ENCODE measurements at places on chromosomes 13 and 19.

DNA sequence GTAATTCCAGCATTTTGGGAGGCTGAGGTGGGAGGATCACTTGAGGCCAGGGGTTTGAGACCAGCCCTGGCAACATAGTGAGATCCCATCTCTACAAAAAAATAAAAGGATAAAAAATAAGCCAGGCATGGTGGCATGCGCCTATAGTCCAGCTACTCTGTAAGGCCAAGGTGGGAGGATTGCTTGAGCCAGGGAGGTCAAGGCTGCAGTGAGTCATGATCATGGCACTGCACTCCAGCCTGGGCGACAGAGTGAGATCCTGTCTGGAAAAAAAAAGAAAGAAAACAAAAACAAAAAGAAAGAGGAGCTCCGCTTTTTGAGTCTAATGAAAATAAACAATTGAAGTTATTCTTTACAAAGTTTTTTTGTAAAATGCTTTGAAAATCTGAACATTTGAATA is 326.2 kb downstream of the GPC5 start:
- no peak for DNase-seq

- DNase-seq: no peak
Observed at GRCh38 chr19:55365964-55366363, 2.9 kb upstream of the GARIN5B start.

GRCh38 chr19:7216373-7216902 is 77.8 kb downstream of the INSR start:
- no peak for DNase-seq

- no peak for DNase-seq
Observed at GRCh38 chr13:114111577-114111976, 20.8 kb downstream of the RASA3 start.

GRCh38 chr13:107882708-107883560 is 332.4 kb downstream of the LIG4 start:
- DNase-seq: no peak

DNA sequence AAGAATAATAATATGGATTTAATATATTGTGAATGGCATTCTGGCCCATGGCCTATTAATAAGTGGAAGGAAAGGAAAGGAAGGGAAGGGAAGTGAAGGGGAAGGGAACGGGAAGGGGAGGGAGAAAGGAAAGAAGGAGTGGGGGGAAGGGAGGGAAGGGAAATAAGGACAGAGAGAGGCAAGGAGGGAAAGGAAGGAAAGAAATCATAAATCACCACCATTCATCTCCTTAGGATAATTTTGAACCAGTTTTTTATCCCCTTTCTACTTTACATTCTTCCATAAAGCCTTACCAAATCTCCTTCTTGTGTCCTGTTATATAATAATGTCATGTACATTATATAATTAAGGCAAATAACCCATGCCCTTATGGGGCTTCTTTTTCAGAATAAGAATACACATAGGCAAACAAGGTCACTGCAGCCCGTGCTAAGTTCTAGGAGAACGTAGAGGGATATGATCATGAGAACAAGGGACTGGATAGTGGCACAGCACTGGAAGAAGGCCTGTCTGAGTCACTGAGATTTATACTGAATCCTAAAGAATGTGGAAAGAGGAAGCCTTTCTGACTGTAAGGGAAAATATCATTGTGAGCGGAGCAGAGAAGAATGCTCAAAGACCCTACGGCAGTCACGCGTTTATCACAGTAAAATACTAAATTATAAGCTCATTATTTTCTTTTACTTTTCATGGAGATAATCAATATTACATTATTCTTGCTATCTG is 444.5 kb upstream of the GPC6 start:
- DNase-seq: no peak

- peak; percentile 96 for DNase-seq
Observed at GRCh38 chr13:114149774-114150740, 17.6 kb upstream of the RASA3 start.

- no peak for DNase-seq
Observed at GRCh38 chr13:31224963-31225559, 25.3 kb downstream of the B3GLCT start.

DNA sequence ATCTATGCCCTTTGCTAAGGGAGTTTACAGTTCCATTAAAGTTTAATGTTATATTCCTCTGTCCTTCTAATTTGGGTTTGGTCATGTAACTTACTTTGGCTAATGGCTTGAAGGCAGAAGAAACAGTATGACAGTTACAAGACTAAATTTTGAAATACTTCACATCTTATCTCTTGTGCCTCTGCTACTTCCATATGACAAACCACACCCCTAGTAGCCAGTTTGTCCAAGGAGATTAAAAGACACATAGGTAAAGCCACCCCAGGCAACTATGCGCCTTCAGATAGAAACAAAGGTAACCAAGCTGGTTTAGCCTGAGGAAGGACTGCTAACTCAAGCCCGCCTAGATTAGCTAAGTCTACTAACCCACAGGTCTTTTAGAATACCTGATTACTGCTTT is 273.4 kb upstream of the MIR17HG start:
- DNase-seq: no peak

- no peak for DNase-seq
Observed at GRCh38 chr13:89003656-89004055, 1332.5 kb downstream of the SLITRK5 start.

DNA sequence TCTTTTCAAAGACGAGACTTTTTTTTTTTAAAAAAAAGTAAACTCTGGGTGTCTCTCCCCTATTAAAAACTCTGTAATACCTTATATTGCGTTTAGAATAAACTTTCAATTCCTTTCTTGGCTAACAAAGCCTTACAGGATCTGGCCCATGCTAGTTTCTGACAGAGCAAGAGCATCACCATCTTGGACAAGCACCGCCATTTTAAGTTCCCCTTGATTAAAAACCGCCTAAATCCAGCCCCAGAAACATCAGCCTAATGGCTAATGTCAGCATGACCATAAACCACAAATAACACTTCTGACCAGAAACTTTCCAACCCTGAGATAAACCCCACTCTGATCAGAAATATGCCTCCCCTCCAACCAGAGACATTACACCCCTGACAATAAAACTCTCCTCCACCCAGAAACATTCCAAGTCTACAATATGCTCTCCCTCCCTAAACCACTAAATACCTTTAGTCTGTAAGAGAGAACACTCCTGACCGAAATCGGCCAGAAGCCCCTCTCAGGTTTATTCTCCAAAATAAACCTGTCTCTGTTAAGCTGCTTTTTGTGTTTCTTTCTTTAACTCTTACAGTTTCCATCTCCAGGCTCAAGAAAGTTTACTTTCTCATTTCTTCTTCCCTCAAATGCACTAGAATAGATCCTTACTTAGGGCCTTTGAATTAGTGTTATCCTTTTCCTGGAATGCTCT is 1.6 kb upstream of the AKAP11 start:
- DNase-seq: no peak

DNA sequence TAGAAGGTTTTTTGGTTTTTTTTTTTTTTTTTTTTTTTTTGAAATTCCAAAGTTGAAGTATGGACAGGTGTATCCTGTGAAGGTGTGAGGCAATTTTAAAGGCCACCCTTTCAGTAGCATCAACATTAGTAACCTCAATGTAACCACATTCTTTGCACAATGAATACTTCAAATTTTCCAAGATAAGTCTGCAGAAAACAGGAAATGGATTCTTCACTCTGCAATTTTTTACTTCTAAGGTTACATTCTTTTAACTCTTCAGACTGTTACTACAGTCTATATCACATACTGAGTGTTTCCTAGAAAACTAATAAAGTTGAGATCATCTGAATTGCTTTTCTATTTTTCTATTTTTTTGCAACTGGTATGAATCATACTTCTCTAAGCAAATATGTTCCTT is 569.0 kb upstream of the GPC6 start:
- DNase-seq: no peak

DNA sequence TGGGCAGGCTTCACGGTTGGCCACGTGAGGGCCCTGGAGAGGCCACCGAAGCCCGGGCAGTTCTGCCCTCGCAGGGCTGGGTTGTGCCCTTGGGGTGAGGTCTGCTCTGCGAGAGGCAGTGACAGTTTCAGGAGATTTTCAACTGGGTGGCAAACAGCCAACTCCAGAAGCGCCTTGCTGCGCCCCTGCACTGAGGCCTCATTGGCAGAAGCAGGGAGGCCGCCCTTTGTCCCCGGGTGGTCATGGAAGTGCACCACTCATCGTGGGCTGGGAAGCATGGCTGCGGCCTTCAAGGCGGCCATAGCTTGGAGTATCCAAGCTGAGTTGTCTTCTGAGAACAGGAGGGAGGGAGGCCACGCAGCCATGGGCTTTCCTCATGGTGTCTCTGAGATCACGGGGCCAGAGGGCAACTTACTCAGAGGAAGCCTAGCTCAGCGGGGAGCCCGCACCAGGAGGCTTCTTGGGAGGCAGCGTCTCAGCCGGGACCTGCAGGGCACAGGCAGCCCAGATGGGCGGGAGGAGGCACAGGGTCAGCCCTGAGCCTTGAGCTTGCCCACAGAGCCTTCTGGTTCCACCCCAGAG is 14.8 kb downstream of the PLEKHJ1 start:
- no peak for DNase-seq

- DNase-seq: no peak
Observed at GRCh38 chr13:33480561-33480960, 195.0 kb upstream of the STARD13 start.

- DNase-seq: no peak
Observed at GRCh38 chr13:21717817-21718216, 46.9 kb downstream of the FGF9 start.

GRCh38 chr19:2231621-2232221 is 4.4 kb downstream of the PLEKHJ1 start:
- no peak for DNase-seq

DNA sequence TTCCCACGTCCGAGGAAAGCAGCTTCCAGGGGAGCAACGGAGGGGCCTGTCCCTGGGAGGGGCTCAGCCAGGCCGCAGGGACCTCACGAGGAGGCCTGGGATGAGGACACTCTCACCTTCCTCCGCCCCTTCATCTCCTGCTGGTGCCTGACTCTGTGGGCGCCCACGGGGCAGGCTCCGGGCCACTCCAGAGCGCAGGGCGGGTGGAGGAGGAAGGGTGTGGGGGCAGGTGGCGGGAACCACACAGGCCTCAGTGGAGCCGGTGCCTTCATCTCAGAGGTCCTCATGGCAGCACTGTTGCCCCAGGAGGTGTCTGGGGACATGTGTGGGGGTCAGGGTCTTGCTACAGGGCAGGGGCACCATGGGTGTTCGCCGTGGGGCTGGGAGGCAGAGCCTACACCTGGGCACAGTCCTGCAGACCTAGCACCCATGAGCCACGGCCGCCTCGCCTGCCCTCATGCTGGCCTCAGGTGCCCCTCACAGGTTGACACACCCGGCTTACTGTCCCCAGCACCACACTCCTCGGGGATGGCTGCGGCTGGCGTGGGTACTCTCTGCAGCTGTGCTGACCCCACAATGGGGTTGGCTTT is 10.1 kb upstream of the TMEM255B start:
- DNase-seq: no peak

GRCh38 chr13:99191900-99192399 is 8.7 kb upstream of the UBAC2 start:
- DNase-seq: no peak

DNA sequence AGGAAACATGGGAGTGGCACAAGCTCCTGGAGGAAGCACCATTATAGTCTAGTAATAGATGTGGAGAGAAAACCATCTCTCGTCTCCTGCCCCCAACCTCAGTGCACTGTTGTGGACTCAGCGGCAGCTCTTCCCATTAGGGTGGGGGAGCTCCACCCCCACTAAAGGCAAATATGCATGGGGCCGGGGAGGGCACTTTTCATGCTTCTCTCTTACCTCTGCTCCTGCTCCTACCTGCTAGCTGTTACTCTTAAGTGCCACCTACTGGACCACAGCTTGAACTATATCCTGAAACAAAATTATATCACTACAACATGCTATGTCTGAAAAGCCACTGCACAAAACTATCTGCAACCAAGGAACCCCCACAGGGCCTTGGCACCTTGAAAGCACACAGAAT is 112.6 kb upstream of the DACH1 start:
- no peak for DNase-seq

DNA sequence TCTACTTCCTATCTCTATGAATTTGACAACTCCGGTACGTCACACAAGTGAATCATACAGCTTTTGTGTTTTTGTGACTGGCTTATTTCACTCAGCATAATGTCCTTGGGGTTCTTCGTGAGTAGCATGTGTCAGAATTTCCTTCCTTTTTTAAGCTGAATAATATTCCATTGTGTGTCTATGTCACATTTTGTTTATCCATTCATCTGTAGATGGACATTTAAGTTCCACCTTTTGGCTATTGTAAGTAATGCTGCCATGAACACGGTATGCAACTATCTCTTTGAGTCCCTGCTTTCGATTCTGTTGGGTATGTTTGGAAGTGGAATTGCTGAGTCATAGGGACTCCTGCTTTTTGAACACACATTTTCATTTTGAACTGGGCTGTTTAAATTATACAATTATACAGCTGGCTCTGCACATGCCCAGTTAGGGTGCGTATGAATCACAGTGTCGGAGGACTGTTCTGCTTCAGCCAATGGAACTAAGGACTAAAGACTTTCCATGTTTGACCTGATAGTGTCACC is 43.0 kb upstream of the C13orf42 start:
- no peak for DNase-seq

GRCh38 chr19:39780894-39781293 is 2.2 kb downstream of the LEUTX start:
- DNase-seq: no peak

DNA sequence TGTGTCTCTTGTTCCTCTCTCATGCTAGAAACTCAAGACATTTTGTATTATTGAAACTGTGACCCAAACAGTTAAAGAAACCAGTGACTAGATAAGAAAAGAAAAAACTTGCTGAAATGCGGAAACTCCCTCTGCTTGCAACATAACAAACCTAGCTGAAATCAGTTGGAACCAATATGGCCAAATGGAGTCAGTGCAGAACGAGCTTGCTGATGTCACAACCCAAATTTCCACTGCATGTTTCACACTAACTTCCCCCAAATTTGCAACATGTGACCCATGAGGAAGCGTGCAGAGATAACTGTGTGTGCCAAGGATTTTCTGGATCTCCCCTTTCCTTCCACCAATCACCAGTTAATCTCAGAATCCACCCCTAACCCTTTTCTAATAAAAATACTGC is 208.0 kb downstream of the DLEU7 start:
- no peak for DNase-seq

DNA sequence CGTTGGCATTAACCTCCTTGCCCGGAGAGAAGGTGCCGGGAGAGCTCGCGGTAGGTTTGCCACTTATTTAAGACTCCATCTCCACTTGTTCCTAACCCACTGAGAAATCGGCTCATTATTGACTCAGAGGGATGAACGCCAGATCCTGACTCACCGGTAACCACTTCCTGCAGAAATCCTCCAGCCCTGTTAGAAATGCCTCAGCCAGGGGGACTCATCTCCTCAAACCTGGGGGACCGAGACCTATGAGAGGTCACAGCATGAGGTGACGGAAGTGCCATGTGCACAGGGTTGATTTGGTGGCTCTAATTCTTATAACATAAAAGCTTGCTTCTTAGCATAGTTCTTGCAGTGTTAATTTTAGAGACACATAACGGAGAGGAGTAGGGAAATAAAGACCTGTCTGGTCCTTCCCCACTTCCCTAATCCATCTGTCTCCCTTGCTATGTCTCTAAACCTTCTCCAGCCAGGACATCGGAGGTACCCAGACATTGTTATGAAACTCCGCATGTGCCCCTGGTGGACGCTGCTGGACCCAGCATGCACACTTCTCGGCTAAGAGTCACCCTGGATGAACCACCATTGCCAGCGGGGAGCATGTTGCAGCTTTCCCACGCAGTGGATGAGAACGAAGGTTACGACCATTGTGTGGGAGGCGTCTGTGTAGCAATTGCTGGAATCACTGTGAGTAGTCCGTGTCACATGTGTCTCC is 158.9 kb downstream of the EFNB2 start:
- DNase-seq: no peak

- no peak for DNase-seq
Observed at GRCh38 chr19:38692458-38693379, 45.3 kb downstream of the ACTN4 start.

Measured in NCI-H1417 treated with DMSO at 0.1 percent for 48 hours (cell line).